ENCODE measurements at places on chromosomes 12 and 14. TPM values are rescaled to one million over a fixed set of nuclear protein-coding genes. Genes with fewer than 3 reads are reported as not detected.

DNA sequence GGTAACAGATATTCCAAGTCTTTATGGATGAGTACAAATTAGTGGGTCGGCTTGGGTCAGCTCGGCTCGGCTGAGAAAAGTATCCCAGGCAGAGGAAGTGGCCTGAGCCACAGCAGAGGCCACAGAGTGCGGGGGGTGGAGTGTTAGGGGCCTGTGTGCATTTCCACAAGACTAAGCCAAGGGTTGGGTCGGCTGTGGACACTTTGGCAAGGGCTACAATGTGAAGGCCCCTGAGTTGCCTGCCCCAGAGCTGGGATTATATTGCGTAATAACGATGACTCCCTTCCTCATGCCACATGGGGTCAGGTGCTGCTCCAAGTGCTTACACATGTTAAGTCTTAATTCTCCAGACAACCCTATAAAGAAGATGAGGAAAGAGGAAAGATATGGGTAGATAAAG is 11.4 kb downstream of the EVL start:
- H3K27me3 ChIP-seq, result peaks cover 19% of the 10 kb centered on the region
- peak; percentile 39 for DNase-seq
- no peak overlapping the region for H3K27ac ChIP-seq
- H3K4me1 ChIP-seq, result peaks cover 14% of the 10 kb centered on the region

The COL2A1 gene
- total RNA-seq, result not detected

GRCh38 chr14:66635435-66635834 is 127.5 kb downstream of the GPHN start:
- H3K27ac ChIP-seq, result no peak overlapping the region
- no peak for DNase-seq
- no peak overlapping the region for H3K4me3 ChIP-seq
- peaks cover 21% of the 10 kb centered on the region for H3K4me1 ChIP-seq
- H3K27me3 ChIP-seq, result no peaks in the 10 kb centered on the region
- H3K36me3 ChIP-seq, result no peaks in the 10 kb centered on the region

The TTC6 gene
- not detected for total RNA-seq

DNA sequence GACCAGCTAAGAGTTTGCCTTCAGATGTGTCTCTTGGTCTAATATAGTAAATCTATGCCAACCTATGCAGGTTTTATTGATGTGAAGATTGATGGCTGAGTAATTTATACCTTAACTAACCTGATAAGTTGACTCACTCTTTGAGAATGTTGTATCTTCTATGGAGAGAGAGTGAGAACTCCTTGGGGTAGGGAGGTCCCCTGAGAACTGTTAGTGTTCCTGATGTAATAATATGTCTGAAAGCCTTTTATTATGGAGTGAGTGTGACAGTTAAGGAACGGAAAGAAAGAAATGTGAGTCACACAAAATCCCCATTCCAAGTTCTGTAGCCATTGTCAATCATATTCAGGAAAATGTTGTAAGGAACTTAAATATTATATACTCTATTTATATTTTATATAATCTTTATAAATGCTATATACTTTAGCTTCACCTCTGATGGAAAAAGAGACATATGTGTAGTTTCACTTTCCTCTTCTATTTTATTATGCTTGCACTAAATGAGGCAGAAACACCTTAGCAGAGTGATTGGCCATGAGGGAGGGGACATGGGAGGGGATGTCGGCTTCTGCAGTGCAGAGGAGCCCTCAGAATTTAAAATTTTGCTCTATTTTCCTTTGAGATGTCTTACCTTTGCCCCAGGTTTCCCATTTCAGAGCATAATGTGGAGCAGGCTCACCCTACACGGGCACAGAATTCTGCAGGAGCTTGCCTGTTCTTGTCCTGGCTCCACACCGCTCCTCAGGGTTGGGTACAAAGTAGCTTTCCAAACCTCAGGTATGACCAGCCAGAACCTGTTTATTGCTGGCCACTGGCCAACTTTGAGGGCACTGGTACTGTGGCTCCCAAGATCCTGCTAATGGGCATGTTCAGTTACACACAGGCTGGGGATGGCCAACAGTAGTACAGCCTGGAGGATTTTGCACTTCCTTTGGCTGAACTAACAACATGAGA is 57.7 kb downstream of the ARF6 start:
- no peak for DNase-seq
- H3K4me3 ChIP-seq, result no peak overlapping the region
- peaks cover 2% of the 10 kb centered on the region for H3K27me3 ChIP-seq
- peaks cover 86% of the 10 kb centered on the region for H3K4me1 ChIP-seq
- H3K36me3 ChIP-seq, result no peaks in the 10 kb centered on the region

The SIX1 gene
- total RNA-seq, result 6.0 TPM

The HELB gene
- 1.4 TPM for total RNA-seq

DNA sequence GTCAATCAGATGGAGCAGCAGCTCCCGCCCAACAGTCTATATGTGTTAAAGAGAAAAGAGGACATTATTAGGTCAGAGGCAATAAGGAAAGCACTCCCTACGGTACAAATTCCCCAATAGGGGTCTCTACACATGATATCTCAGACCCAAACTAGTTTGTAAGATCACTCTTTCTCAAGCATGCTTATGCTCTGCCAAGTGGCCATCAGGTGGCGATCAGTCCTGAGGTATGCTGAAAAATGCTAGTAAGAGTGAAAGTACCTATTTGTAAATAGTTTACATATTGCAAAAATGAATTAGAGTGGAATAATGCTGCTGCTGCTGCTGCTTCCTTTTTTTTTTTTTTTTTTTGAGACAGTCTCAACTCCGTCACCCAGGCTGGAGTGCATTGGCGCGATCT is 61.0 kb downstream of the CPM start:
- H3K4me3 ChIP-seq, result no peak overlapping the region
- H3K27ac ChIP-seq, result no peak overlapping the region
- peaks cover 5% of the 10 kb centered on the region for H3K27me3 ChIP-seq
- no peak for DNase-seq

The RNASE1 gene
- total RNA-seq, result not detected

DNA sequence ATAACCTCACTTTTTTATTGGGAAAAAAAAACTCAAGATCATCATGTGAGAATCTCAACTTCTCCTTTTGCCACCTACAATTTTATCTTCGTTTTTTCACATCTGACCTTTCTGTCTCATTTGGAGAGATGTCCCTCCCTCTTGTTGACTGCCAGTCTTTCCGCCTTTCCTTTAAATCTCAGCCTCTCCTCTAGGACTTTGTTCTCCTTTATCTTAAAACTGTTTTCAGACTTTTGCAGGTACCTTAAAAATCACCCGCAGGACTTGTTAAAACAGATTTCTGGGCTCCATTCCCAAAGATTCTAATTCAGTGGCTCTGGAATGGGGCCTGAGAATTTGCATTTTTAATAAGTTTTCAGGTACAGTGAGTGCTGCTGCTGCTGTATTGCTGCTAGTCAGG is 223.2 kb downstream of the NTF3 start:
- H3K36me3 ChIP-seq, result no peaks in the 10 kb centered on the region
- no peak overlapping the region for H3K27ac ChIP-seq
- no peak overlapping the region for H3K4me3 ChIP-seq
- DNase-seq, result no peak
- H3K27me3 ChIP-seq, result peaks cover 3% of the 10 kb centered on the region

DNA sequence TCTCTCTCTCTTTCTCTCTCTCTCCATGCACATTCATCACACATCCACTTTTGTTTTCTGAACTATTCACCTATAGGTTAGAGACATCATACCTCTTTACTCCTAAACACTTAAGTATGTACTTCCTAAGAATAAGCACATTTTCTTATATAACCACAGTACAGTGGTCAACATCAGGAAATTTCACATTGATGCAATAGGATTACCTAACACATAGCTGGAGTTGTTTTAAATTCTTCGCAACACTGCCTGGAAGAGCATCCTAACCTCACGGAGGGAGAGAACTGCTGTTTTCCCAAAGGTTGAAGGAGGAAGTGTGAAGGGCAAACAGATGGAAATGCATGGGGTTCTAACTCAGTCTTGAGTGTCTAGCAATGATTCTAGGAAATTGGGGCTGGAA is 159.2 kb downstream of the SYT1 start:
- H3K4me1 ChIP-seq, result peaks cover 11% of the 10 kb centered on the region
- H3K27me3 ChIP-seq, result no peaks in the 10 kb centered on the region
- DNase-seq, result no peak
- H3K36me3 ChIP-seq, result no peaks in the 10 kb centered on the region
- H3K4me3 ChIP-seq, result no peak overlapping the region
- H3K27ac ChIP-seq, result no peak overlapping the region

The TAS2R8 gene
- total RNA-seq, result not detected

The IFT81 gene
- 12.5 TPM for total RNA-seq

The NTN4 gene
- 106 TPM for total RNA-seq

DNA sequence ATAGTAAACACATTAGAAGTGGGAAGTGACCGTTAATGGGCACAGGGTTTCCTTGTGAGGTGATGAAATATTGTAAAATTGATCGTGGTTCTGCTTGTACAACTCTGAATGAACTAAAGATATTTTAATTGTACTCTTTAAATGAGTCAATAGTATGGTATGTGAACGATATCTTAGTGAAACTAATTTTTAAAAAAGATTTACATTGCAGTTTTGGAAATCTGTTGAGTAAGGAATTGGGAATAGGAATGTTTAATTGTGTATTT is 1.7 kb downstream of the ZNF410 start:
- no peak for DNase-seq
- peaks cover 59% of the 10 kb centered on the region for H3K4me1 ChIP-seq
- peak overlapping the region; percentile 98 for H3K27ac ChIP-seq
- peaks cover 8% of the 10 kb centered on the region for H3K36me3 ChIP-seq
- H3K27me3 ChIP-seq, result no peaks in the 10 kb centered on the region

DNA sequence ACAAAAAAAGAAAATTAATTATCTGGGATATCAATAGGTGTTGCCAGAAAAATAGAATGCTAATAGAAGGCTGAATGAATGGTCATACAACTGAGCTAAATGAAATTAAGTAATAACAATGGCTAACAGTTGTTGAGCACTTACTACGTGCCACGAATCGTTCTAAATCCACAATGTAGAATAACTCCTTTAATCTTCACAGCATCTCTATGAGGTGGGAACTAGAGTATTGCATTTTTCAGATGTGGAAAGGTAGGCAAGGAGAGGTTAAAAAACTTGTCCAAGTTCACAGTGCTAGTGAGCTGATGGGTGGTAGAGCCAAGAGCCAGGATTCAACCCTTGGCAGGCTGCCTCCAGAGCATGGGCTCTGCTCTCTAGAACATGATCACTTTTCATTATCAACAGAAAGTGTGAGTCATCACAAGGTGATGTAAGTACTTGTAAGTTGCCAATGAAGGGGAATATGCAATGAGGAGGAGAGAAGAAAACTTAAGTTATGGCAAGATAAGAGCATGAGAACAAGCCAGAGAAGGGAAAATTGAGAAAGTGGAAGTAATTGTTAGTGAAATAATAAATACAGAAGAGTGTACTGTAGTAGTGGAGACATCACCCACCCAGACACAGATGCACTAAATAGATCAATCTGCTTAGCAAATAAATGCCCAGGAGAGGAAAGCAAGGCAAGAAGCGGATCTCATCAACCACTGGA is 122.1 kb downstream of the PRKD1 start:
- H3K36me3 ChIP-seq, result no peaks in the 10 kb centered on the region
- H3K4me3 ChIP-seq, result no peak overlapping the region

DNA sequence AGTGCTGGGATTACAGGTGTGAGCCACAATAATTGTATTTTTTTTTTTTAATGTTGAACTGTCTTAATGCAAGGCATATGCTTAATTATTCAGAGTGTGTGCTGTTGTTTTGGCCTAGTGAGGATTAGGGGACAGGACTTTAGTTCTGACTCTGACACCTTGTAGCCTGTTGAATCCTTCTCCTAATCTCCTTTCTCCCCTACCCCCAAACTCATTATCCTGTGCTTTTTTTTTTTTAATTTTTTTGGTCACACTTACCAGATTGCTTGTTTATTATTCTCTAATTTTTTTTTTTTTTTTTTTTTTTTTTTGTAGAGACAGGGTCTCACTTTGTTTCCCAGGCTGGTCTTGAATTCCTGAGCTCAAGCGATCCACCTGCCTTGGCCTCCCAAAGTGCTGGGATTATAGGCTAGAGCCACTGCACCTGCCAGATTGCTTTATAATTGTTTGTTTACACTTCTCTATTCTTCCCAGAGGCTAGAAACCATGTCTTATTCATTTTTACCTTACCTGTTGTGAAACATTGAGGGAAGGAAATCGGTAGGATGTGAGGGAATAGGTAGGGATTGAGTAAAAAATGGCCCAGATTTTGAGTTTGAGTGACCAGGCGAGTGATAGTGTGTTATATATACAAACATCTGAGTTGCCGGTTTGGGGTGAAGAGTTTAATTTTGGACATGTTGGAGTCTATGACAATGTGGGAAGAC is 32.2 kb downstream of the DIP2B start:
- peaks cover 4% of the 10 kb centered on the region for H3K27me3 ChIP-seq
- no peak for DNase-seq
- H3K27ac ChIP-seq, result peak overlapping the region; percentile 90
- H3K36me3 ChIP-seq, result peaks cover 4% of the 10 kb centered on the region
- H3K4me1 ChIP-seq, result peaks cover 19% of the 10 kb centered on the region

DNA sequence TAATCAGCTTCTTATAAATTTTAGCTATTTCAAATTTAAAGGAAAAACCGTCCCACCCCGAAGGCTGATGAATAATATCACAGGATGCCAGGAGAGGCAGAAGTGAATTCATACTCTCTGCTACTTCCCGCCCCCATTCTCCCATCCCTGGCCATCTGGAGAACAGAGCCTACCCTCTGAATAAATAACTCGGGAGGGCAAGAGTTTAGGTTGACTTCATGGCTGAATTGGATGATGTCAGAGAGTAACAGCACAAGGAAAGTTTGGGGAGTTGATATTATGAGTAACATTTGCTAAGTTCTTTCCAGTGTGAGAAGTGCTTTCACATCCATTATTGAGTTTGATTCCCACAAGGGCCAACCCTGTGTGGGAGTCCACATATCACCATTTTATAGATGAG is 241.6 kb downstream of the EGLN3 start:
- no peak overlapping the region for H3K27ac ChIP-seq
- no peaks in the 10 kb centered on the region for H3K4me1 ChIP-seq
- no peak for DNase-seq

DNA sequence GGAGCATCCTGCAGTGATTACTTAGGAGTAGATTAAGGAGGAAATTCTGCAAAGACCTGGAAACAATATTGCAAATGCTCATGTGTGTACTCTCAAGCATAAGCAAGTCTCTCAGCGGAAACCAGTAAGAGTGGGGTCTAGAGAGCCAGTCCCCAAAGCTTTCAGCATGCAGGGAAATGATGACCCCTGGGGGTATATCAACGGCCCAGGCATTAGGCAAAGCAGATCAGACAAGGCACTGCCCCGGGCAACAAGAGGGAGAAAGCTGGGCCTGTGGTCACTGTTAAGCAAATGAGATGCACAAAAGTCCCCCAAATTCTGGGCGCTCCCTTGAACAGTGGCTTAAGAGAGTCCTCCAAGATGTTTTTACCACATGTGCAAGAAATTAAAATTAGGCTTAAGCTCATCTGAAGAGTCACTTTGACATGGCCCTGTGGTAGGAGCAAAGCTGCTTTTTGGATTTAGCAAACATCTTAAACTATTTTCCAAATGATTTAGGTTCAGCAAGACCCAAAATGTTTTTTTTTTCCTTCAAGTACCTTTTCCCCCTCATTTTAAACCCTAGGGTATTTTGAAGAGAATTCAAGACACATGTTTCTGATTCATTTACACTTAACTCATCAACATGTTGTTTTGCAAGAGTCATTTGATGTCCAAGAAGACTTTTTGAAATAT is 457.1 kb upstream of the TBX3 start:
- H3K27ac ChIP-seq, result no peak overlapping the region
- H3K27me3 ChIP-seq, result peaks cover 2% of the 10 kb centered on the region
- no peak for DNase-seq

The DPPA3 gene
- total RNA-seq, result not detected

The HOTAIR gene
- 3.4 TPM for total RNA-seq

- H3K4me1 ChIP-seq, result peaks cover 24% of the 10 kb centered on the region
- peak overlapping the region; percentile 63 for H3K27ac ChIP-seq
- no peak overlapping the region for H3K4me3 ChIP-seq
- peaks cover 4% of the 10 kb centered on the region for H3K36me3 ChIP-seq
Measured at GRCh38 chr12:123267335-123267920, 4.2 kb downstream of the CDK2AP1 start.
